Osteoblast (primary cell): ENCODE measurements at places on chromosomes 2 and 18. TPM values are rescaled to one million over a fixed set of nuclear protein-coding genes. Genes with fewer than 3 reads are reported as not detected.

Gene NUP35
- 7.4 and 8.3 TPM in 2 replicates for total RNA-seq

DNA sequence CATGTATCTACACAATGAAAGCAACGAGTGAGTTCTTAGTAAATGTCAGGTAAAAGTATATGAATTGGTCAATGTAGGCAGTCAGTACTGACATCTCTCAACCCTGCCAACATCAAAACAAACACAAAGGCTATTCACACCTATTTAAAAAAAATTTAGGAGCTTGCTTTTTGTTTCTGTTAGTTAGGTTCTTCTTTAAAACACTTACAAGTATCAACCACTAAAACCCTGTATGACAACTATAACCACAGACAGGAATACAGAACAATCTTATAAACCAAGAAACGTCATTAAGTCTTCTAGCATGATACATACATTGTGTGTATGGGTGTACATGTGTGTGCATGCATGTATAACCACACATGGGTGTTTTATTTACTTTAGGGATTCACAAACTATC is 131.0 kb downstream of the TCF4 start:
- DNase-seq: no peak

DNA sequence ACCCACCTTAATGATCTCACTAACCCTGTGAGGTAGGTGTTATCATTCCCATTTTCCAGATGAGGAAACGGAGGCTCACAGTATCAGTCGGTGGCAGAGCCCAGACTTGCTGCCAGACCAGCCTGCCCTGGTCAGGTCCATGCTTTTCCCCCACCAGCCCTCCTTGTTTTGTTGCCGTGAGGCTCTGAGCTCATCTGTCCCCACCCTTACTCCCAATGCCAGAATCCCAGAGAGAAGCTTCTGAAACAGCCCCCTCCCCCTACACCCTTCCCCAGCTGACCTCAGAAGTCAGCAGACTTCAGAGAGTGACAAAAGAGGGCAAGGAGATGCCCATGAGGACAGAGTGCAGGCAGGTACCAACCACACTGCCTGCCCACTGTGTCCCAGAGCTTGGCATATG is 20.8 kb upstream of the TNS1 start:
- peak; percentile 71 for DNase-seq

- no peak for DNase-seq
Measured at GRCh38 chr2:72275084-72275483, 127.4 kb upstream of the CYP26B1 start.

Gene B3GNT2
- 19.2 and 21.7 TPM in 2 replicates for total RNA-seq

Gene RTP5
- not detected in 2 replicates for total RNA-seq

Gene ROCK2
- total RNA-seq: 55.1 and 59.7 TPM in 2 replicates
